ENCODE measurements at places on chromosomes 2 and 18.

- DNase-seq: no peak
These were observed 10.4 kb downstream of the ANKRD44 start for GRCh38 chr2:197300139-197300538.

GRCh38 chr2:21489080-21489479 is 365.3 kb downstream of the TDRD15 start:
- no peak for DNase-seq

- no peak for DNase-seq
These were observed 28.5 kb upstream of the PGAP1 start for GRCh38 chr2:196955036-196955435.

- DNase-seq: no peak
These were observed 42.9 kb upstream of the SERTAD2 start for GRCh38 chr2:64696636-64697035.

DNA sequence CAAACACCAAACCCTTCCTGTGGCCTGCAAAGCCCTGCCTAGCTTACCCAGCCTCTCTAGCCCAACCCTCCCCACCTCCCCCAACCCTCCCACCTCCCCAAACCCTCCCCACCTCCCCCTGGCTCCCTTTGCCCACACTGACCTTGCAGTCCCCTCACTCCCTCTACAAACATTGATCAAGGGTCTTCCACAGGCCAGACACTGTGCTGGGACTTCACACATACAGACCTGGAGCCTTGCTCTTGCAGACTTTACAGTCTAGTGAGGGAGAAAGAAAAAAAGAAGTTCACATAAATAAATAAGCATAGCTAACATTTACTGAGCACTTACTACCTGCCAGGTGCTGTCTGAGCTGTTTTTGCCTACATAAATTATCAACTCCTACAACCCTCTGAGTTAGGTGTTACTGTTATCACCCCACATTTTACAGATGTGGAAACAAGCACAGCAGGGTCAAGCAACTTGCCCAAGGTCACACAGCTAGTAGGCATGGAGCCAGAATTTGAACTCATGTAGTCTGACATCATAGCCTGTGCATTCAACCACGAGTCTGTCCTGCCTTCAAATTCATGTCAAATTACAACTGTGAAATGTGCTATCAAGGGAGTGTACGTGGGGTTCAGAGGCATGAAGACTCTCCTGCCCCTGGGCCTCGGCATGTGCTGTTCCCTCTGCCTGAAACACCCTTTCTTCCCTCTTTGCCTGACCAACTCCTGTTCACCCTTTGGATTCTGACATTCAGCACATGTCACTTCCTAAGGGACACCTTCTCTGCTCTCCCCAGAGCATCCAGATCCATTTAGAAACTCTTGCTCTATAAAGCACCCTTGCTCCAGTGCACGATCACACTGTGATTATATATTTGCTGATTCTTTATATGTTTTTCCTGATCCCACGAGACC is 209.9 kb downstream of the TNS1 start:
- DNase-seq: no peak
